Posterior cingulate gyrus (tissue), 11 donors: ENCODE measurements at places on chromosomes 5 and 9.

DNA sequence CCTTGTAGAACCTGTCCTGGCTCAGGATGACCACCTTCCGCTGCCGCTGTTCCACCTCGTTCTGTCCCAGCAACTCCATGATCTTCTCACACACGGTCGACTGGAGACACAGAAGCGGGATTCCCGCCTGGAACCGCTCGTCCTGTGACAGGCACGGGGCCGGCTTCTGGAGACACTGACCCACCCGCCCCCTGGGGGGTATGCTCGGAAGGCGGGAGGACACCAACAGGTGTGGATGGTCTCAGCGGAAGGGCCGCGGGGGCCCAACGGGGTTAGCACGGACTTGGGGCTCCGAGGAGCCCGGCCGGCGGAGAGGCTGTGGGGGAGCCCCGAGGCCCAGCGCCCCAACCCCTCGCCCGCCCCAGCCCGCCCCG is 530 bp downstream of the UCK1 start:
- DNase-seq, result no peak

DNA sequence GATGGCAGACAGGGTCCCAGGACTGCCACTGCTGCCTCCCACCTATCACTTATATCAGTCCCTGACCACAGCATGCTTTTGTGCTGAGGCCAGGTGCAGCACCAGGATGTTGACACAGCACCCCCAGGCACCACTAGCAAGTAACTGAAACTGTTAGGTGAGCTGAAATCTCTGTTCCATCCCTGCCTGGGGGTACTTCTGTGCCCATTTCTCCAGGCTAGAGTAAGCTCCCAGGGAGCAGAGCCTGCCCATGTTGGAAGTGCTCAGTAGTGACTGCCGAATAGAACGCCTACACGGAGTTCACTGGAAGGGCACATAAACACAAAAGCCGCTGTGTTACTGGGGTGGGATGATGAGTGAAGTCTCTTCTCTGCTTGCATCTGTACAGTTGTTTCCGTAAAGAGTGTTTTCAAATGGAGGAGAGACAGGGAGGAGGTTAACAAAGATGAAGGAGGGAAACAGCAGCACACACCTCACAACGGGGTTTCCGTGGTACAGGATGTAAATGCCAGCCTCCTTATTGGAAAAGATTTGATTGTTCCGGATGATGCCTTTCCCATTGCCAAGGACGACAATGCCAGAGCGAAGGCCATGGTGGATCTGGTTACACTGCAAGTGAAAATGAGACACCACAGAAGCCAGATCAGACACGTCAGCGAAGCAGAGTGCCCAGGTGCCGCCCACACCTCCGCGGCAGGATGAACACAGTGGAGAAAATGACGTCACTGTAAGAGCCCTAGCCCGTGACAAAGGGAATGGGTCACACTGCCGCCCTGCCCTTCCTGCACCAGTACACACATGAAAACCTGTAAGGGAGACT is 43.1 kb downstream of the POLR1E start:
- peak; percentile 45 for DNase-seq

GRCh38 chr5:111401906-111402305 is 110.4 kb downstream of the STARD4 start:
- DNase-seq, result no peak

GRCh38 chr5:98794001-98794400 is 20.5 kb downstream of the RGMB start:
- no peak for DNase-seq

DNA sequence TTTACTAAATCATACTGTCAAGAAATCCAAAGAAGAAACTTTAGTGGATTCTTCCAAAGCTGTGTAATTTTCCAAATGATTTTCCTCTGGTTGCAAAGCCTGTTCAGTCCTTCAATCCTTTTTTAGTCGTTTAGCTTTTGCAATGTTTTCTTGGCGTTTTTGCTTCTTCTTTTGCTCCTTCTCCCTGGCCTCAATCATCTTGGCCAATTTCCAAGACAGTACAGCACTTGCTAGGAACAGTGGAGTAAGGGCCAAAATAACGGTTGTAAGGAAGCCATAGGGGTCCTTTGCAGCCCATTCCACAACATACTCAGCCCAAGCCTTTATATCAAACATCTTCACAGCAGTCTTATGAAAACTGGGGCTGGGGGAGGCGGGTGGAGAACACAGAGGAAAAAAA is 2.4 kb downstream of the SMIM15 start:
- no peak for DNase-seq

- DNase-seq, result no peak
Measured at GRCh38 chr9:123048748-123049147, 15.3 kb downstream of the GPR21 start.

GRCh38 chr5:15897656-15898055 is 281.9 kb downstream of the MARCHF11 start:
- DNase-seq, result no peak

- DNase-seq, result no peak
Measured at GRCh38 chr5:73382401-73382740, 66.2 kb downstream of the FOXD1 start.

- DNase-seq, result no peak
Measured at GRCh38 chr9:31608881-31609280, 775.6 kb upstream of the ACO1 start.

DNA sequence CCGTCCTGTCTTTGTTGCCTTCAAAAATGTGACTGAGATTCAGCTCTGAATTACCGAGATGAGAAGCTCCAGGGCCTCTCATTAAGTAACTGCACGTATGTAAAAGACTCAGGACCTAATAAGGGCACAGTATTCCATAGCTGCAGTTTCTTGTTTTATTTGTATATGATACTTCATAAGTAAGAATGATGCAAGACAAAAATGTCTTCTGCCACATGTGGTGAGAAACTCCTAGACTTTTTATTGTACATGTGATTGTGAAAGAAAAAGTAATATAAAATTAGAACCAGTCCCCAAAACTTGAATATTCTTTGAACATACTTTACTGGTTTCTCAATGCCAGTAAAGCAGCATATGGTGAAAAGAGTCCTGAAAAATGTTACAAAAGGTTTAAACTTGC is 110.1 kb upstream of the OTULINL start:
- no peak for DNase-seq

- peak; percentile 74 for DNase-seq
Measured at GRCh38 chr5:23507278-23507685, at the start of gene PRDM9. PRDM9 (plus strand) TSS chr5:23507609; CDS start chr5:23509034, 1,425 bp downstream.

GRCh38 chr9:19464061-19464763 is 55.4 kb downstream of the ACER2 start:
- no peak for DNase-seq

DNA sequence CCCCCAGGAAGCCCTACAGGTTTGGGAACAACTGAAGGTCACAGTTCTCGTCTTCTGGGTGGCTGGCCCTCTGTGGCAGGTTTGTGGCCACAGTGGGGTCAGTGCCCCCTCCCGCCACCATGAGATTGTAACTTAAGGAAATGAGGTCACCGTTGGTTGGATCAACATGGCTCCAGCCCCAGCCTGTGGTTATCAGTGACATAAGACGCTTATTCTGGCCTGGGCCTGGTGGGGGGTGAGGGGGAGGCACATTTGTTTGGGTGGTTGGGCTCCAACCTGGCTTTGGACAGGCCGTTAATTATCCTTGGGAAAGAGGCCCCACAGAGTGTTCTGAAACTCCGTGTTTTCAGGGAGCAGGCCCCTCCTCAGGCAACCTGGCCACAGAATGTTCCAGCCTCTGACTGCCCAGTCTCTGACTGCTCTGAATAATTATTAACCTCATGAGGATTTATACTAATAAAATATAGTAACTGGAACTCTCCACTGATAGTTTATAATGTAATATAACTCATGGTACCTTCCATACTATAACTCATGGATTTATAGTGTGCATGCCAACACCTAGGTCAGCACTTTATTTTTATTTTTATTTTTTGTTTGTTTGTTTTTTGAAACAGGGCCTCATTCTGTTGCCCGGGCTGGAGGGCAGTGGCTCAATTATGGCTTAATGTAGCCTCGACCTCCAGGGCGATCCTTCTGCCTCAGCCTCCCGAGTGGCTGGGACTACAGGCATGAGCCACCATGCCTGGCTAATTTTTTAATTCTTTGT is 58.0 kb upstream of the RPL26L1 start:
- DNase-seq, result no peak

GRCh38 chr5:54742417-54742891 is 224.9 kb downstream of the SNX18 start:
- DNase-seq, result no peak

DNA sequence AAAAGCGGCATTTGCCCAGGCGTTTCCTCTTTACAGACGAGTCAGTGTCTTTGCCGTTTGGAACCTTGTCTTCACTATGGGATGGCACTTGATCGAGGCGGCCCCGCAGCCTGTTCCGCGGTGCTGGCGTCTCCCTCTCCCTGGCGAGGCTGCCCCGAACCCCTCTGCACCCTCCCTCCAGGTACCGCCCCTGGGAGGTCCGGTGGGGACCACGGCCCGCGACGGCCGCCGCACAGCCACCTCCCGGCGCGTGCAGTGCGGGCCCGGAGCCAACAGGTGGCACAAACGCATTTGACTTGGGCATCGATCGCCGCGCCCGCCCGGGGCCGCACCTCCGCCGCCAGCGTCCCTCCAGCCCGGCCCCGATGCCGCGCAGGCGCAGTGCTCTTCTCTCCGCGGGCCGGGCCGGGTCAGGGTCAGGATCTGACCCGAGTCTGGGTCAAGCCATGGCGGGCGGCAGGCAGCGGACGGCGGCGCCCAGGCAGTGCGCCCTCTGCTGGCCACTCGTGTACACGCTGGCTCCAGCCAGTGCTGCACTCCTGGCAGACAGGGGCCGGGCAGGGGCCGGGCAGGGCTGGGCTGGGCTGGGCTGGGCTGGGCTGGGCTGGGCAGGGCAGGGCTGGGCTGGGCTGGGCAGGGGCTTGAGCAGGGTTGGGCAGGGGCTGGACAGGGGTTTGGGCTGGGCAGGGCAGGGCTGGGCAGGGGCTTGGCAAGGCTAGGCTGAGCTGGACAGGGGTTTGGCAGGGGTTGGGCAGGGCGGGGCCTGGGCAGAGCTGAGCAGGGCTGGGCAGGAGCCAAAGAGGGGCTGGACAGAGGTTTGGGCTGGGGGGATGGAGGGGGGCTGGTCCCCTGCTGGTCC is 155.8 kb upstream of the IRX4 start:
- DNase-seq, result peak; percentile 56

DNA sequence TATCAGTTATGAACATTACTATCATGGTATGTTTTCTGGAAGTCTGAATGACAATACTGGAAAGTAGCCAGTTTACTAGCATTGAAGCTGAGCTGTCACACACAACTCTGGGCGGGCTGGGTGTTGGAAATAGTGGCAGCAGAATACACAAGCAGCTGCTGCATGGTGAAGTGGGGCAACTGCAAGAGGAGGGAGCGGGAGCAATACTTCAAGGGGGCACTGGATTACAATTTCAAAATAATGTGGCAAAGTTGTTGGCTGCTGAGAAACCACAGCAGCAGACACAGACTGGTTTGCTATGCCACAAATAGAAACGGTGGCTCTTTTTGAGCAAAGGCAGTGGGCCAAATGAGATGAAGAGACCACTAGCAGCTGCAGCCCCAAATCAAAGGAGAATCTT is 350.2 kb downstream of the KIAA0825 start:
- no peak for DNase-seq

GRCh38 chr5:77430726-77431125 is 61.4 kb downstream of the WDR41 start:
- no peak for DNase-seq

- no peak for DNase-seq
Measured at GRCh38 chr9:126471084-126471624, 142.6 kb upstream of the LMX1B start.

- no peak for DNase-seq
Measured at GRCh38 chr9:38529317-38529716, 91.1 kb downstream of the ANKRD18A start.

DNA sequence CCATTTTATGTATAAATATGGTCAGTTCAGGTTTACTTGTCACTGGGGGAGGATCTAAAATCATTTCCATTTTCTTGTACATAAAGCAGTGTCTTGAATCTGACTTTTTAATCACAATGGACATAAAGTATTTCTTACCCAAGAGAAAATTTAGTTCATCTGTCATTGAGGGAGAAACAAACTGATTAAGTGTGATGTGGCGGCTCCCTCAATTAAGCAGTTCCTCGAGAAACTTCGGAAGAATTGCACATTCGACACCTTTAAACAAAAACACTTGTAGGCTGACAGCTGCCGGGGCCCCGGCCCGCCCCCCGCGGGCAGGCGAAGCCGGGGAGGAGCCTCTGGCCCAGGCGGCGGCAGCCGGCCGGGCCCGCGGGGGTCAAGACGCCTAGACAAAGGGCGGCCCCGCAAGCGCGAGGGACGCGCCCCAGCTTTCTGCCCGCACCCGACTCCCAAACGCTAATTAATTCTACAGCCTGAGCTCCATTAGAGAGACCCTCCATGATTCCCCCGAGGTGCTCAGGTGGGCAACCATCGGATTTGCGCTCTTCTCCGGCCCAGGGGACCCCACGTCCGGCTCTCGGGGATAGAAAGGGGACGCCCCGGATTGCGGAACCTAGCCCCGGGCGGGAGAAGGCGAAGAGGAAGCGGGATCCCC is 750 bp downstream of the TRIM36 start:
- DNase-seq, result no peak

GRCh38 chr5:102832445-102832844 is 77.3 kb downstream of the PAM start:
- no peak for DNase-seq

GRCh38 chr5:72744136-72744535 is 72.3 kb upstream of the TNPO1 start:
- no peak for DNase-seq

- DNase-seq, result no peak
Measured at GRCh38 chr9:4435197-4435596, 55.1 kb upstream of the SLC1A1 start.

- no peak for DNase-seq
Measured at GRCh38 chr9:115849679-115850412, 303.7 kb upstream of the PAPPA start.

DNA sequence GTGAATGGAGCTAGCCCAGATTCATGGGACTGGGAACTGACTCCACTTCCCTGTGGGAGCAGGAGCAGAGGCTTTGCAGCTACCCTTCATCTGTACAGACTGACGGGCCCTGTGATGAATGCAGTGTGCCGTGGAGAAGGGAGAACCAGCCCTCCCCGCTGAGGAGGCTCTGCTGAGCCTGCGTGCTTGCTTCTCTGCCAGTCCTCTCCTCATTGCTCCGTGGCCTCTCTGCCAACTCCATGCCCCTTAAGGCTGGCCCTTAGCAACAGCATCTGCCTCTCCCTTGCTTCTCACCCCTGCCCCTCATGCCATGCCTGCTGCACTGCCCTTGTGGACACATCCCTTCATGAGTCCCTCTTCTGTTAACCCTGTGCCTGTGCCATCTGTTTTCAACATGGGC is 53.6 kb downstream of the GADD45G start:
- DNase-seq, result peak; percentile 81

- peak; percentile 0 for DNase-seq
Measured at GRCh38 chr9:126606483-126606870, 7.3 kb upstream of the LMX1B start.

GRCh38 chr9:127915801-127916719 is 781 bp downstream of the ST6GALNAC4 start:
- no peak for DNase-seq
